ENCODE measurements at places on chromosomes 12 and 14.

GRCh38 chr14:69716478-69717187, 50.3 kb upstream of the SRSF5 start:
- peak; percentile 90 for DNase-seq

DNA sequence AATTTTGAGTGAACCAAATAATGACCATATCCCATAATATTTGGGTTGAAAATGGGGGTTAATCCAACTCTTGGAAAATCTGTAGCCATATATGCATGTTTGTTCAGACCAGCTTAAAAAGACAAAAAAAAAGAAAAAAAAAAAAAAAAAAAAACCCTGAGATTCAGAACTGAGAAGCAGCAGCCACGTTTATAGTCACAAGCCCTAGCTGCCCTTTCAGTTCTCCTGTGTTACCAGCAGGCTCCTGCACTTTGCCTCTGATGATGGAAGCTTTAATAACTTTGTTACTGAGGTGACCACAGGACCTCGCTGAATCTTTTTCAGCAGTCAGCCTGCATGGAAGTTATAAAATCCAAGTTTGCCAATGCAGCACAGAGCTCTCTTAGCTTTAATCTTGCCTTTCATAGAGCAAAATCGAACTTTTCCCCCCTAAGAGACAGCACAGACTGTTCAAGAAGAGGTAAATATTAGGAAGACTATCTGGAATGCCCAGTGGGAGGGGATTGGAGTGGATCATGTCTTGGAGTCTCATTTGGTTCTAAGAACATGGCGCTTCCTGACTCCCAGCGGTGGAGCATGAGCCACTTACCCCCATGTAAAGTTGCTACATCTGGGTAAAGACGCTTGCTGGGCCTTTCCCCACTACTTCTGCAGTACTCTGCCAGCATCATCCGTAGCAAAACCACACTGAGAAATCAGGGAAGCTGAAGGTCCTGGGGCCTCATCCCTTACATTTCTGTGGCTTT, 20.6 kb downstream of the GNG2 start:
- peak; percentile 73 for DNase-seq

GRCh38 chr12:16020031-16020430, 108.9 kb downstream of the DERA start:
- DNase-seq = no peak

- DNase-seq = no peak
Measured at GRCh38 chr14:100063314-100063941, 1.8 kb upstream of the EVL start.

DNA sequence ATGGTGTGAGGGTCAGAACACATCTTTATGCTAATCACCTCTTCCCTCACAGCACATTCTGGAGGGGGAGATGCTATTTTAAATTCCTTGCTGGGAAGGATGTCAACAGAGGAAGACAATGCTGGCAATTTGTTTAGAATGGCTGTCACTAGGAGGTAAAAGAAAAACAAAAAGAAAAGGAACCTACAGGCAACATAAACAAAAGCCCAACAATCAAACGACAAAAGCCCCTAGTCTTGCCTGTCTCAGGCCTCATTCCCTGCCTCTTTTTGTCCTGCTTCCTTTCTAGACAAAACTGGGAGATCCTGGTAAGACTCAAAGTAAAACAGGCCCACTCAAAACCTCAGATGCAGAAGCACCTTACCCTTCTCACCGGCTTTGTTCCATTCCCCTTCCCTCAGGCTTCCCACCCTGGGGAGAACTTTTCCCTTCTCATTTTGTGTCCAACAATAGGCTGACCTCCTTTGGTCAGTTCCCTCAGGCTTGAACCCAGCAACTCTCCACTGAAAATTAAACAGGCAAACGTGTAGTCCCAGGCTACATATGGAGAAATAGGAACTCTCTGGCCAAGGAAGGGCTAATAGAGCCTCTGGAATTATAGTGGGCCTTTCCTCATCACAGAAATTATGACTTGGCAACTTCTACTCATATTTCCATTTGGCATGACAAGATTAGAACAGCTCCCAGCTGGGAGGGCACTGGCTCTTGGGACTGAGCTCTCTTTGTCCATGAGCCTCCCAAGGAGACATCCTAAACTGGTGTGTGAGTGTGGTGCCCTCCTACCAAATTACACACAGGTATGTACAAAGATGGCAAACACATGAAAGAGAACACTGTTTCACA, 193.0 kb downstream of the MON2 start:
- no peak for DNase-seq

GRCh38 chr14:79483477-79484388, 727.6 kb downstream of the DIO2 start:
- peak; percentile 60 for DNase-seq

- no peak for DNase-seq
Measured at GRCh38 chr12:58925751-58926150, 5.4 kb upstream of the LRIG3 start.

GRCh38 chr12:27549236-27549800, 25.3 kb downstream of the PPFIBP1 start:
- peak; percentile 83 for DNase-seq

DNA sequence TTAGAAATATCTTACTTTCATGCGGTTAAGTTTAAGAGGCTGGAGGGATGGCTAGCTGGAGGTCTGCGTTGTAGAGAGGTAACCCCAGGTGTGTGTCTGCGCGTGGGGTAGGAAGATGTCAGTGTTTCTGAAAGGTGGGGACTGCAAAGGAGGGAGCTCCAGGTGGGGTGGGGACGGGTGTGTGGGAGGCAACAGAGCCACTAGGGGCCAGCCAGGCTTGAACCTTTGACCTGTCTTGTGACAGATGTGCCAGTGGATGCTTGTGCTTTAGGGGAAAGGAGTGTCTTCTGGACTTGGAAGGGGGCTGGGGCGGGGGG, 841 bp downstream of the GLI1 start:
- DNase-seq = no peak

- no peak for DNase-seq
Measured at GRCh38 chr12:65924716-65925115, 100.4 kb downstream of the HMGA2 start.

DNA sequence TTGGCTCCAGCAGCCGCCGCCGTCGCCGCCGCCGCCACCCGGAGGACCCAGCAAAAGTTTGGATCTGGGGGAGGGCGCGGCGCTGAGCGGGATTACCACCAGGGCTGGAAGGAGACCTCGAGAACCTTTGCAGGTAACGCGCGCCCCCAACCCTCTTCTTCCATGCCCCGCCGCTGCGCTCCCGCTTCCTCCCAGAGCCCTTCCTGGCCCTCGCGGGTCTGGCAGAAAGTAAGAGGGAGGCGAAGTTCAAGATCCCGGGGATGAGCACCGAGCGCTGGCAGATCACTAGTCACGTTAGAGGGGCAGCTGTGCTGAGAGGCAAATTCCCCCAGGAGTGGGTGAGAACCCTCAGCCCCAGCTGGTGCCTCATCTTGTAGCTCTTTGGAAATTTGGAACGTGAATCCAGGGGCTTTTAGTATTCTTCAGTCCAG, 3.9 kb downstream of the FLRT2 start:
- DNase-seq = peak; percentile 31

GRCh38 chr12:15122344-15122743, 98.9 kb downstream of the RERG start:
- DNase-seq = no peak

- DNase-seq = no peak
Measured at GRCh38 chr12:100935929-100936328, 141.4 kb downstream of the ANO4 start.

GRCh38 chr12:12378616-12379015, 21.7 kb downstream of the BORCS5 start:
- no peak for DNase-seq

GRCh38 chr12:3020399-3020798, 56.8 kb upstream of the TSPAN9 start:
- DNase-seq = no peak

- no peak for DNase-seq
Measured at GRCh38 chr12:66697404-66697803, 18.5 kb upstream of the GRIP1 start.

GRCh38 chr12:47819896-47820630, at the start of gene HDAC7:
TSS of gene HDAC7 (minus strand) at chr12:47819903. CDS start at chr12:47819785, 118 bp downstream.
- peak; percentile 90 for DNase-seq

DNA sequence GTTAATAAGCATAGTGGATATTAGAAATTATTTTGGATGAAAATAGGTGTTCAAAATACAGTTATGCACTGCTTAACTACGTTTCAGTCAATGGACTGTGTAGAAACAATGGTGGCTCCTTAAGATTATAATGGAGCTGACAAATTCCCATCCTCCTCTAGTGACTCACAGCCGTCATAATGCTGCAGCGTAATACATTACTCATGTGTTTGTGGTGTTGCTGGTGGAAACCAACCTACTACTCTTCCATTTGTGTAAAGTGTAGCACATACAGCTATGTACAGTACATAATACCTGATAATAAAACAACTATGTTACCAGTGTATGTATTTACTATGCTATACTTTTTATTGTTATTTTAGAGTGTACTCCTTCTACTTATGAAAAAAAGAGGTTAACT, 111.2 kb upstream of the TMCC3 start:
- peak; percentile 85 for DNase-seq

- DNase-seq = peak; percentile 64
Measured at GRCh38 chr14:86652526-86652925, 1122.6 kb downstream of the FLRT2 start.

- peak; percentile 51 for DNase-seq
Measured at GRCh38 chr12:121773011-121773777, 20.3 kb downstream of the RHOF start.

- peak; percentile 81 for DNase-seq
Measured at GRCh38 chr12:27319409-27319808, 13.2 kb upstream of the BMAL2 start.

GRCh38 chr14:69886453-69887242, 7.4 kb downstream of the SMOC1 start:
- DNase-seq = no peak

DNA sequence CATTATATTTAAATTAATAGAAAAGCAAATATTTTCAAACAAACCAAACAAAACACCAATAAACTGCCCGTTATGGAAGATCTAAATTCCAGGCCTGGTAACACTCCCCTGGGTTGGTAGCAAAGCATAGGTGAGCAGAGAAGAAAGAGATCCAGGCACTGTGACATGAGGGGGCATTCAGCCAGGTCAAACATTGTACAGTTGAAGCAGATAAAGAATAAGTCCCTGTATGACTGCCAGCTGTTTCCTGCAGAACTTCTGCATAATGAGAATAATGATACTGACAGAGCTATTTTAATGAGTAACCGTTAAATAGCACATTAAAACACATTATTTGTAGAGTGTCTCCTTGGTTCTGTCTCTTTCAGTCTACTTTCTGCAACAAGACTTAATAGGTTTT, 35.4 kb downstream of the SLC38A1 start:
- no peak for DNase-seq

- no peak for DNase-seq
Measured at GRCh38 chr12:68871396-68871795, 61.6 kb downstream of the CPM start.

DNA sequence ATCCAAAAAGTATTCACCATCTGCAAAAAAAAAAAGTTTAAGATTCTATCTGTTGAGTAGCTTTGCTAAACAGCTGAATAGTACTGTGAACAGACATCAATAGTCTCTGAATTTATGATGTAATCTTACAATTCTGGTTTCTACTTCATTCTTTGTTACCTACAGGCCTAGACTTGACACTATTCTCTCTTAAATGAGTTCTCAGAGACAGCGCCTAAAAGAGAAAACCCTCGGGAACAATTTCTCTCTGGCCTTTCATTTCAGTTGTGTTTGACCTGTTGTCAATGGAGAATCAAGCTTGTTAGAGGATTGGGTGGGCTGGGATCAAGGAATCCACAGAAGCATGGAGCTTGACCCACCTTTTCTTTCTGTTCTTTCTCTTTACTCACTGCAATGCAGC, 5.9 kb upstream of the TWF1 start:
- DNase-seq = no peak

- no peak for DNase-seq
Measured at GRCh38 chr14:87081004-87081403, 912.0 kb downstream of the GALC start.

DNA sequence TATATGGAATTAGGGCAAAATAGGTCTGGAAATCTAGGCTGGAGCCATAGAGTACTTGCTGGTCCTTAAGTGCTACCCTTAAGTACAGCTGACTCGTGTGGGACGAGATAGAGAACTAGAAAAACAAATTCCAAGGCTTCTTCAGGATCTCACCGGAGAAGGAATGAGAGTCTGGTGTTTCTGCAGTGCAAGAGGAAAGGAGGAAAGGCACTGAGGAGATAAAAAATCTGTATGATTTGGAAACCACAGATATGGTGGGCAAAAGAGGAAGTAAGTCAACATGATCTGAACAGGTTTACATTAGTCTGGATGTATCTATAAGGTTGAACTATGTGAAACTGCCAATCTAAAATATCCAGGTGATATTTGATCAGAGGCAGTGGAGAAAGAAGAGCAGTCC, 134.4 kb upstream of the SOX5 start:
- DNase-seq = no peak

- no peak for DNase-seq
Measured at GRCh38 chr12:92175961-92176360, 30.3 kb upstream of the BTG1 start.

DNA sequence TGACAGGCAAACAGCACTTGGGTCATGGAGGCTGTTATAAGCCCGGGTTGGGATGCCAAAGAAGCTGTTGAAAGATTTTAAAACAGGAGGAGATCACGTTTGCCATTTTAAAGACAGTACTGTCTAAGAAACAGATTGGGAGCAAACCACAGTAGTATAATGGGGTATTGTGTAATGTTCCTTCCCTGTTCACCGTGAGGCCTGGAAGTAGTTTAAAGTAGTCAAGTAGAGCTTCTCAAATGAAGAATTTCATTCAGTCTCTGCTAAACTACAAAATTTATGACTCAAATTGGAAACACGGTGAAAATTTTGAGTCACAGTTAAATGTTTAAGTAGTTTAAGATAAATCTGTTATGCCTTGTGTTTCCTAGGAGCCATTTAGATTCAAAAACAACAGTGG, 35.8 kb downstream of the ATP2A2 start:
- peak; percentile 90 for DNase-seq

GRCh38 chr12:109548258-109548657, 25.0 kb downstream of the MMAB start:
- no peak for DNase-seq

GRCh38 chr12:30939234-30939633, 12.7 kb downstream of the TSPAN11 start:
- no peak for DNase-seq

GRCh38 chr12:1781772-1782171, 38.6 kb upstream of the LRTM2 start:
- peak; percentile 12 for DNase-seq

DNA sequence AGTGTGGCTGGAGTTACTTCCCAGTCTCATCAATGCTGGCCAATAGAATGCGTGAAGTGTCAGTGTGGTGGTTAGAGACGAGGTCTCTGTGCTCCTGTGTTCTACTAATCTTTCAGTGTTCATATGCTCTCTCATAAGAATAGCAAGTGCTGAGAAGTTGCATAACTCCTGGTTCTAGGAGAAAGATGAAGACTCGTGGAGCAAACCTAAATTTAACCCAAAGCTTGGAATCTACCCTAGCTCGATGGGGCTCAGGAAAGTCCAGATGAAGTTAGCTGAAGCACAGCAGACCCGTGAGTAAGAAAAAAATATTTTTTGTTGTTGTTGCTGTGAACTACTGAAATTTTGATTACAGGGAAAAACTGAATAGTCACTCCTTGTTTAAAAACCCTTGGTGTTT, 412.6 kb downstream of the APAF1 start:
- DNase-seq = no peak

- DNase-seq = peak; percentile 33
Measured at GRCh38 chr14:71465316-71465715, 466.9 kb upstream of the RGS6 start.
